NCI-H524 (cell line): ENCODE measurements at places on chromosomes 7 and 10.
A peak's percentile ranks its signal among the peaks of the same experiment; 100 is the strongest.

DNA sequence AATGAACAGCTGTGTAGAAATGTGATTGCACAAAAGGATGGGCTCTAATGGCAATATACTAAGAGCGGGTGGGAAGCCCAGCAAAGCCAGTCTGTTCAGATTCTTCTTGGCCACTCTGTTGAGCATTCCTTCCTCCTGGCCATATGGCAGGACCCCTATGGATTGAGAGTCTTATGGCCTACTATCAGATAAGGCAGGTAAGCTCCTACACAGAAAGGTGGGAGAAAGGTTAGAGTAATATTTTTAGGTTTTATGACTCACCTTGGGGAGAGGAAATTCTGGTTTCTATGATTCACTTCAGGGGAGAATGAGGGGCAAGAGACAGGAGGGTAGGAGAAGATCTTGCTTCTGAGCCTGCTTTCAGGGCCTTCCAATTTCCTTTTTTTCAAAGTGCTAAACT, 15.1 kb upstream of the AKR1B10 start:
- no peak for DNase-seq

GRCh38 chr7:95886501-95887090, 114.2 kb downstream of the DYNC1I1 start:
- DNase-seq: no peak

GRCh38 chr7:141610671-141611070, 59.5 kb downstream of the AGK start:
- DNase-seq: peak; percentile 88

DNA sequence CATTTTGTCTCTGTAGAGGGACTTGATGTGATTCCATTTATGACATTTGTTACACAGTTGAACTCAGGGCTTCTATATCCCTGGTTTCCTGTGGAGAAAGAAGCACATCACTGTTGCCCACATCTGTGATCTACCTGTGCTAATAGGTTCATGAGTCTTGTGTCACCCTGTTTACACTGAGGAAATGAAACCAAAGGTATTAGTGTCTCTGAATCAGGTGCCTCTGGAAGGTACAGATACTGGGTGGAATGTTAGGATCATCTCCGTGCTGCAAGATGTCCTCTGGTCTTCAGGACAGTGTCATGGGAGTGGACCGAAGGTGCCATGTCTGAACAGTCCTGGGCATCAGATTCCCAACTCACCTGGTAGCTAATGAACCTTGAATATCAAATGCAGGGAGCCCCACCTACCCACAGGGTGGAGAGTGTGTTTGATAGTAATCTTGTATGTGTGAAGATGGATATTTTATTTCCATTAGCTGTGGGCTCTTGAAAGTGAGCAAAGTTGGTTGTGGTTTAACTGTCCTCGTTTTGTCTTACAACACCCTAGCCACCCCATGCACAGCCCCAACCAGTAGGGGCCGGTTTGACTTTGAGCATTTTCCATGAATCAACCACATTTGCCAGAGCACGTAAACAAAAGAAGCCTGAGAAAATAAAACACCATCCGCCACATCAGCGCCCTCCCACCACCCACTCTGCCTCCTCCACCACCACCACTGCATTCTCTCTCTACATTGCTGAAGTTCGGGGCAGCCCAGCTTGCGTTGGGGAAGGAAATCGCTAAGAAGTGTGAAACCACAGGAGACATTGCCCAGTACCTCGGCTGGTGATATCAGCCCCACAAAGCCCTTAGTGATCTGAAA, 40.7 kb downstream of the TARP start:
- no peak for DNase-seq

DNA sequence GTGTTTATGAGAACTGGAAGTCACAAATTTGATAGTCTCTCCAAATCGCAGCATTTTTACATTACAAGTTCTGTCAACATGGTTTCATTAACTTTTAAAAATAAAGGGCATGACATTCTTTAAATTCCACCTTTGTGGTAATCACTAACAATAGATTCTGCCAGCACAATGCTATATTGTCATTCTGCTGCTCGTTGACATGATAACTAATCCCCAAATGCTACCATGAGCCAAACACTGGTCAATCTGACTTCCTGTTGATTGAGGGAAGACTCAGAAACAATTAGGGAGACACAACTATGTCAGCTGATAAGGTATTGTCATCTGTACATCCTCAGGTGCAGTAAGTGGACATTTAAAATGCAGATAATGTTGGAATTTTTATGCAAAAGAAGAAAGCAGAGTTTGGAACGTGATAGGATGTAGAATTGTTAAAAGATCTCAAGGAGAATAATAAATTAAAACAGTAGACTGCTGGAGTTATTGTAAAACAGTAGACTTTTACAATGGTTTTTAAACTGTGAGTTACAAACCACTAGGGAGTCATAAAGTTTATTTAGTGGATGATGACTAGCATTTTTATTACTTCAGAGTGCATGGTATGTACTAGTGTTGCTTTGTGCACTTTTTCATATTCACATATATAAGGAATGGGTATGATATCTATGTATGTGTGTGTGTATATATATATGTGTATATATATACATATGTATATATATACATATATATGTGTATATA, 126.4 kb upstream of the DKK1 start:
- no peak for DNase-seq

GRCh38 chr10:6151087-6151977, 51.4 kb upstream of the PFKFB3 start:
- DNase-seq: no peak

DNA sequence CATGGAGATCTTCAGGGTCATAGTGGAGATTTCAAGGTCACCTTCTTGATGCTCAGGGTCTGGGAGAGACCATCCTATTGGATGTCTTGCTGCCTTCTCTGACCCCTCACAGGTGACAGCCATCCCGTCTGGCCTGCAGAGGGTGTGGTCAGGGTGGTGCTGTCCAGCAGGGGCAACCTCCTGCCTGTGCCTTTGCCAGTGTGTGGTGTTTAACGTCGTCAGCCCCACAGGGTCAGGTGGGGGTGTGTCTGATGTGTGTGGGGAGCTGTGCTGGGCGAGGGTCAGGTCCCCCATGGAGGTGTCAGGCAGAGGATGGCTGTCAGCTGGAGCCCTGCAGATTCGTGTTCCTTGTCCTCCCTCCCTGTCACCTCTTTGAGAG, 16.5 kb downstream of the ADCY1 start:
- DNase-seq: no peak

GRCh38 chr7:148232784-148233183, 357.8 kb upstream of the C7orf33 start:
- DNase-seq: no peak

DNA sequence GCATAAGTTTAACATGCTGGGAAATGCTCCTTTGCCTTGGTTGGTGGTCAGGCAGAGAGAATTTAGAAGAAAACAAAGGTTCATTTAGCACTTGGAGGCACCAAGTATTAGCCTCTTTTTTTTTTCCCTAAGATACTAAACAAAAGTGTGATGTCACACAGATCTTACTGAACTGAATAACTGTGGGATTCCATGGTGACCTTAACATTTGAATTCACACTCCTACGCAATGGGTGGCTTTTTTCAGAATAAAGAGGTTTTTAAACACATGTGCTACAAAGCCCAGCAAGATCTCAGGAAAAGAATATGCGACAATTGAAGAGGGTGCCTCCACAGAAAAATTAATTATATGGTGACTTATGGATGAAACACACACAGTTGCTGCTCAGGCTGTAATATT, 133.4 kb upstream of the ABCB5 start:
- no peak for DNase-seq

DNA sequence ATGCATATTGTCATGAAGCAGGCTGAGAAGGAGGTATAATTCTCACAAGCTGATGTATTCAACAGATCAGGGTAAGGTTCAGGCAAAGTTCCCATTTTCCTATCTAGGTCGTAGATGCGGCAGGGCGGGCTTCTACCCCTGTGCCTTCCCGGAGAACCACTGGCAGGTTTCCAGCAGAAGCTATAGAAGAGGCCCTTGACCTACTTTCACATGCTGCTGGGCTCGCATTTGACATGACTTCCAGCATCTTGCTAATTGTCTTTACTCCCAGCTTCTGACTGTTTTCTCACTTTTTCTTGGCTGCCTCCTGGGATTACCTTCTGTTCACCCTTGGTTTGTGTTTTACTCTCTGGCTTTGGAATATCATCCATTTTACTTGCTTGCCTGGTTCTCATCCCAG, 32.6 kb upstream of the ORC5 start:
- peak; percentile 90 for DNase-seq

DNA sequence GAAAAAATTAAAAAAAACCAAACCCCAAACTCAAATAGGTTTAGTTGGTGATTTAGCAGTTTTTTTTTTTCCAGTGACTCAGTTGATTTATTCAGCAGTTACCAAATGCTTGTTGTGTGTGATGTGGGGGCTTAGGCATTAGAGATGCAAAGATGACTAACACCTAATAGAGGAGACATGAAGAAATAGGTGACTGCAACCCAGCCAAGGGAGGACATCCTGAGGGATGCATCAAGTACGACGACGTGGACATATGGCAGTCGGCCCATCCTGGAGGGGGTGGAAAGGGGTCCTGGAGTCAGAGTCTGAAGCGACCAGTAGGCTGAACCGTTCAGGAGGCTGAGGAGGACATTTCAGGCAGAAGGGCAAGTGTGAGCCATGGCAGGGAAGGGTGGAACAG, 35.5 kb downstream of the LRMDA start:
- DNase-seq: no peak

DNA sequence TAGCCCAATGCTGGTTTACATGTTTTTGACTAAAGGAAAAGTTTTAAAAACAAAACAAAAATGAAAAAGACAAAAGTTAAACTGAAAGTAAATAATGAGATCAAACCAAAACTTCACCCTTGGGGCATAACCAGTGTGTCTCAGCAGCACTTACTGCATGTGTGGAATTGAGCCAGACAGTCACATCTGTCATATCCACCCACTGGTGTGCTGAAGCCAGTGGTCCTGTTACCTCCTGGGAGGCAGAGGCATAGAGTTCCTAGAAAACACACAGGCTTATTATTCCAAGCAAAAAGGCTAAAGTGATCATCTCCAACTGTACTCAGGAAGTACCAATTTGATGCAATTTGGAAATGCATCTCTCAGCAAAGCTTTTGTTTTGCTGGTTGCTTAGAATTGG, 40.4 kb downstream of the ASAH2 start:
- no peak for DNase-seq

- DNase-seq: no peak
Measured at GRCh38 chr10:27225642-27226257, 14.8 kb downstream of the ACBD5 start.

DNA sequence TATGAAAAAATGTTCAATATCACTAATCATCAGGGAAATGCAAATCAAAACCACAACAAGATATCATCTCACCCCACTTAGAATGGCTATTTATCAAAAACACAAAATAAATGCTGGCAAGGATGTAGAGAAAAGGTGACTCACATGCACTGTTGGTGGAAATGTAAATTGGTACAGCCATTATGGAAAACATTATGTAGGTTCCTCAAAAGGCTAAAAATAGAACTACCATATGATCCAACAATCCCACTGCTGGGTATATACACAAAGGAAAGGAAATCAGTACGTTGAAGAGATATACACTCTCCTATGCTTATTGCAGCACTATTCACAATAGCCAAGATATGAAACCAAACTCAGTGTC, 50.2 kb downstream of the CDK1 start:
- no peak for DNase-seq

DNA sequence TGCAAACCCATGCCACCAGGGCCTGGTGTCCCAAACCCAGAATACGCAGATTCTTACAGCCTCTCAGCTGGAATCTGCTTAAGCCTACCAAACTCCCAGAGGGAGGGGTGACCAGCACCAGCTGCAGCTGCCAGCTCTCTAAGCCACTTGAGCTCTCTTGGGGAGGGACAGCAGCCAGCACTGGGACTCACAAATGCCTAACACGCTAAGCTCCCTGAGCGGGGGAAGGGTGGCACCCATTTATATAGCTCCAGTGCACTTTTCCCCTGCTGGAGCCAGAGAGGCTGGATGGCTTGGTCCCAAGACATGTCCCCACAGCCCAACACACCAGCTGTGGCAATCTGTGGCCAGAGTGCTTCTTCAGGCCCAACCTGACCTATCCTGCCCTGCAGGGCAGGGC, 326.8 kb upstream of the NRG3 start:
- peak; percentile 89 for DNase-seq

DNA sequence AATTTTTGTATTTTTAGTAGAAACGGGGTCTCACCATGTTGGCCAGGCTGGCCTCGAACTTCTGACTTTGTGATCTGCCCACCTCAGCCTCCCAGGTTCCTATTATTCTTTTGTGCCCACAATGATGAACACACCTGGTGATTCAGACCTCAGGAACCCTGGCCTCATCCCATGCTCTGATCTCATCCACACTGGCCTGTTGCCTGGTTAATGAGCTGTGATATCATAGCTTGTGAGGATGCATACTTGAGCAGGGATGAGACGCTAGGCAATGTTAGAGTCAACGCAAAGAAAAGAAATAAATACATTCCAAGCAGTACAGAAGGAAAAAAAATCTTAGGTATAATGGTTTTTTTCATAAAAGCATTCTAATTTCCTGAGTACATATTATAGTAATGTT, 82.4 kb upstream of the RNF32 start:
- DNase-seq: no peak

- no peak for DNase-seq
Measured at GRCh38 chr10:1462521-1462920, 274.8 kb downstream of the ADARB2 start.

GRCh38 chr10:128950916-128951275, 516.1 kb upstream of the MGMT start:
- no peak for DNase-seq

DNA sequence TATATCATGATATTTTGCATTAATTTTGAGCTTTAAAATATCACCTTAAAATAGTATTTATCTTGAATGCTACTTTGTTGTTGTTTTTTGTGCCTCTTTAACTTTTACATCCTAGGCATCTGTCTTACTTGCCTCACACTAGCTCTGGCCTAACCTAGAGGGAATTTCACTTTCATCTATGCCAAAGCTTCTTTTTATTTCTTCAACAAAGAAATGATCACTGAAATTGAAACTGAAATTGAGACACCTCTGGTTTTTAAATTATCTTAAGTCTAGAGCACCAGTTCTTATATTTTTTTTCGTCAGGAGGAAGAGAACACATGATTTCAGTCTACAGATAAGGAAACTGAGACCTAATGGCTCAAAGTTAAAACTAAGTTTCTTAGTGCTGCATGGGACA, 3.5 kb upstream of the SCIN start:
- DNase-seq: no peak

GRCh38 chr7:100016215-100016901, 962 bp downstream of the ZKSCAN1 start:
- no peak for DNase-seq

DNA sequence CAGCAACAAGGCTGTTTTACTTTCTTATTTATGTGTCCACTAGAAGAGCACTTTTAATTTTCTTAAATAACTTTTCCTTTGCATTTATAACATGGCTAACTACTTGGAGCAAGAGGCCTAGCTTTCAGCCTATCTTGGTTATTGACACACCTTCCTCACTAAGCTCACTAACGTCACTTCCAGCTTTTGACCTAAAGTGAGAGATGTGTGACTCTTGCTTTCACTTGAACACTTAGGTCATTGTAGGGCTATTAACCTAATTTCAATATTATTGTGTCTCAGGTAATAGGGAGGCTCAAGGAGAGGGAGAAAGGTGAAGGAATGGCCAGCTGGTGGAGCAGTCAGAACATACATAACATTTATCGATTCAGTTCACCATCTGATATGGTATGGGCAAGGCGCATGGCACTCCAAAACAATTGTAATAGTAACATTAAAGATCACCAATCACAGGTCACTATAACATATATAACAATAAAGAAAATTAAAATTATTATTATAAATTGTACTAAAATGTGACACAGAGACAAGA, 95.0 kb upstream of the FAM20C start:
- no peak for DNase-seq

- no peak for DNase-seq
Measured at GRCh38 chr7:11345621-11346020, 371.9 kb downstream of the PHF14 start.

GRCh38 chr10:1381339-1381738, 325.2 kb downstream of the WDR37 start:
- DNase-seq: no peak
